ENCODE measurements at places on chromosomes 7 and 10.

- no peak for DNase-seq
Observed at GRCh38 chr7:24917510-24918239, 62.3 kb downstream of the OSBPL3 start.

GRCh38 chr10:20114179-20114578 lies 297.9 kb downstream of the PLXDC2 start:
- DNase-seq, result no peak

GRCh38 chr7:27249724-27250556 lies 7.3 kb downstream of the EVX1 start:
- no peak for DNase-seq

GRCh38 chr7:142590077-142590476 lies 159.2 kb upstream of the PRSS1 start:
- no peak for DNase-seq
